ENCODE measurements at places on chromosomes 1 and 21.

DNA sequence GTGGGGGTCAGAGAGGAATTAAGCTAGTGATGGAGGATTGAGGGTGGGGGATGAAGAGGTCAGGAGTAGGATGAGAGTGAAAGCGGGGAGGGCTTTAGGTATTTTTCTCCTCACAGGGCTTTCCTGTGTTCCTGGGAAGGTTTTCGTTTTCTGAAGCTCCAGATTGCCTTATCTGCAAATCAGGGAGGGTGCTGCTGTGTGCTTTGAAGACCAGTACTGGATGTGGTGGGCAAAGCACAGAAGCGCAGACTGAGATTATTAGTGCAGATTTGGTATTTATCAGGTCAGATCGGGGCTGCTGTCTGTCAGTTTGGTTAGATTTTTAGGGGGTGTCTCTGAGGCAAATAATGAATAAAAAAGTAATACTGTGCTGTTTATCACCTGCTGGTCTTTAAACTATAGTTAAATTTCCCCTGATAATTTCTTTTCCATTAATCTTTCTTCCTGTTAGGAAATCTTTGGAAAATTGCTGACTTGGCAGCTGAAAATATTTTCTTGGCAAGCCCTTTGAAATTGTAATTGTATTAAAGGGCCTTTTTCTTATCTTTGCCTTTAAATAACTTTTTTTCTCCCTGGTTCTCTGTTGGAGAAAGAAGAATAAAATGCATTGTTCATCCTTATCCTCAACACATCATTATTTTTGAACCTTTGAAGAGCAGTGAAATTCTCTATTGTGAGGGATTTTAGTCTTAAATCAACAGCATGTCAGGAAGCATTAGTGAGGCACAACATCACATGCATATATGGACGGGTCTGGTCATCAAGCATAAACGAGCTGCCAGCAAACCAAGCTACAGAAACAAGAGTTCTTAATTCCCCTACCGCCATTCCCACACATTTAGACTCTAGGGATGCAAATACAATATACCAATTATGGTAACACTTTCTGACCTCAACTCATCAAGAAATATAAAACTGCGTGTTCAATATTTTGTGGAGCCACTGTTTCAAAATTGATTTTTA is 139.6 kb downstream of the S1PR1 start:
- DNase-seq: no peak

GRCh38 chr1:87648323-87649119 is 319.8 kb downstream of the LMO4 start:
- DNase-seq: no peak

DNA sequence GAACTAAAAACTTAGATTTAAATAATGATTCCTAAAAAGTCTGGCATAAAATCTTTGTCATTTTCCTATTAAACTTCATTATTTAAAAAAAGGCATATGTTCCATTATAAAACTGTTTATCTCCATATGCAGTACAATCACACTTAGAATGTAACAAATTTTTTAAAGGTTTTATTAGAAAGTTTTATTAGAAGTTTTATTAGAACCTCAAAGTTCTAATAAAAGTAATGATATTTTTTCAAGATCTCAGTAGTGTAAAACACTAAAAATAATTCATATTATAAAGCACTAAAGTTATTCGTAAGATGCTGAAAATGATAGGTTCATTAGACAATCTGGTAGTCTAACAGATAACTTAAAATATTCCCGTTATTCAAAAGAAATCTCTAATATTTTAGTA is 43.6 kb downstream of the ACBD6 start:
- DNase-seq: no peak

DNA sequence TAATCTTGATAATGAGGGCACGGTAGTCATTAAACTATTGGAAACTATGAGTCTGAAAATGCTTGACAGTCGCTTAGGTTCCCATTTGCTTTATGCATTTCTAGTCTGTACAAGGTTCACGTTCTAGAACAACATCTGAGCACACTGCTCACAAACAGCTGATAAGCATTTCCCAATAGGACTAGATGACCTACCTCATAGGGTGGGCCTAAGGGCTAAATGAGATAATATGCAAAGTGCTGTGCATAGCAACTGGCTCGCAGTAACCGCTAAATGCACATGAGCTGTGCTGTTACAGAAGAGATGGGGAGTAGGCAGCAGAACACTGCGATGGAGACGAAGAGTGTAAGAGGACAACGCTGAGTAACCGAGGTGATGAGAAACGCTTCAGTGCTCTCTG is 628.0 kb downstream of the SMYD3 start:
- DNase-seq: no peak

DNA sequence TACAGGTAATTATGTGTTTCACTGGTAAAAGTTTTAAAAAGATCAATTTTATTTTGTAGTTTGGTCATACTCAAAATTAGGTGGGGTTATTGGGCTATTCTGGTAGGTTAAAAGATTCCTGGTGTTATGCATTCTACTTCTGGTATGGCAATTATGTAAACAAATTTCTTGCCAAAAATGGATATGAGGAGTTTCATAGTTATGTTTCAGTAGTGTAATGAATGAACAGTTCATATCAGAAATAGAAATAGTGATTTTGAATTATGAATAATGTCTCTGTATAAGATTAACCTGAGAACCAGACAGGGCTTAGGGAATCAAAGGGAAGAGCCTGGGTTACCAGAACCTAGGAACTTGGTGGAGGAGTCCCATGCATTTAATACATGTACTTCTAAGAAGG is 15.9 kb downstream of the ATF6 start:
- DNase-seq: no peak

DNA sequence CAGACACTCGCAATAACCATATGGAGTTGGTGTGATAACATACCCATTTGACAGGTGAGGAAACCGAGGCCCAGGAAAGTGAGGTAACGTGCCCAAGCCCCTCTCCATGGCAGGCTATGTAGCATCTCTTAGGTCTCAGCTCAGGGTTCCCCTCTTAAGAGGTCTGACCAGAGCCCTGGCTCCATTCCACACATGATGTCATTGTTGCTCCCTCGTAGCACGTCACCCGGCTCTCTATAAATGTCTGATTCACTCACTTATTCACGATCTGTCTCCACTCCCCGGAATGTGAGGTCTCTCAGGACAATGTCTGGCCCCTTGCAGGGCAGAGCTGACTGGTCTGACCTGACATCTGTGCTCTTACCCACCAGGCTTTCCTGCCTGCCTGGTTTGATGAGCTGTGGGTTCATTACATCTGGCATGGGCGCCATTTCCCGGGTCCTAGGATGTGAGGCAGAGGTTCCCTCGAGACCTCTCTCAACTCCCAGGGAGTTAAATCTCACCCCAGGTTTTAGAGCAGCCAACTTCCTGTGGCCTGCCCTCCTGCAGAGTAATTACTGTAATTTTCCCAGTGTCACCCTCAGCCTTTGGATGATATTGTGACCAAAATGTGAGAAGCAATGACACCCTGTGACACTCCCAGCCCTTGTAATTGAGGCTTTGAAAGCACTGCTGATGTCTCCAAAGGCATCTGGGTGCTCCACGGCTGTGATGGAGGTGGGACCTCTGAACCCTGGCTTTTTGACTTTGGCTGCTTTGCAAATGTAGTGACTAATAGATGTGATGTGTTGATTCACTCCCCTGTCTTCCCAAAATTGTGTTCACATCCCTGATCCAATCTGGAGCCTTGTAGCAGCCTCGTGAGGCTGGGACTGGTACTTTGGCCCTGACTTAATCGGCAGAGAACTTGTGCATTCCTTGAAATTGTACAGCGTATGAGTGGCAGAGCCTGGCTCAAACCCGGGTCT is 10.6 kb downstream of the ACTL8 start:
- no peak for DNase-seq

DNA sequence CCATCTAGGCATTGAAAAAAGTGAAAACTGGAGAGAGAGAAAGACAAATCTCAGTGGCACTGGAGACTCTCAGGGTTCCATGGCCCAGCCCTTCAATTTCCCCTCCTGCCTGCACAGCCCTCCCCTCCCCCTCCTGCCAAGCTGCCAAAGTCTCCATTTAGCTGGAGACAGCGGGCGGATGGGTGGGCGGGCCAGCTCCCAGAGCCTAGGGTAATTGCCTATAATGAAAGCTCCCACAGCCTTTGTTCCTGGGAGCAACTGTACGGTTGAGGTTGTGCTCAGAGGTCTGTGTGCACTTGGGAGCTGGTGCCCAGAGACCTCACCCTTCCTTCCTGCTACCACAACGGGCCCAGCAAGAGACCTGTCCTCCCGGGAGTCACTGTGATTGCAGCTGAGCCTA is 89.6 kb downstream of the NAV1 start:
- DNase-seq: peak; percentile 60

DNA sequence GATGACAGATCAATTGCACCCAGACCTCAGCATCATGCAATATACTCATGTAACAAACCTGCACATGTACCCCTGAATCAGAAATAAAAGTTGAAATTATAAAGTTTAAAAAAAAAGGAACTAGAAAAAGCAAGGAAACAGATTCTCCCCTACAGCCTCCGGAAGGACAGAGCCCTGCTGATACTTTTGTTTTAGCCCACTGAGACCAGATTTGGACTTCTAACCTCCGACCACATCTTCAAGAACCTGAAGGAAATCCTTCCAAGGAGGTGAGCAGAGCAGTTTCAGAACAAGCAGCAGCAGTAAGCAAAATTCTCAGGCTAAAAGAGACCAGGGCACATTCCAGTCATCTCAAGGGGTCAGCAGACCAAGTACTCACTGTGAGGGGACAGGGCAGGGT is 54.5 kb downstream of the TM2D1 start:
- DNase-seq: no peak
